ENCODE measurements at places on chromosomes 11 and 22.
A peak's percentile ranks its signal among the peaks of the same experiment; 100 is the strongest.

DNA sequence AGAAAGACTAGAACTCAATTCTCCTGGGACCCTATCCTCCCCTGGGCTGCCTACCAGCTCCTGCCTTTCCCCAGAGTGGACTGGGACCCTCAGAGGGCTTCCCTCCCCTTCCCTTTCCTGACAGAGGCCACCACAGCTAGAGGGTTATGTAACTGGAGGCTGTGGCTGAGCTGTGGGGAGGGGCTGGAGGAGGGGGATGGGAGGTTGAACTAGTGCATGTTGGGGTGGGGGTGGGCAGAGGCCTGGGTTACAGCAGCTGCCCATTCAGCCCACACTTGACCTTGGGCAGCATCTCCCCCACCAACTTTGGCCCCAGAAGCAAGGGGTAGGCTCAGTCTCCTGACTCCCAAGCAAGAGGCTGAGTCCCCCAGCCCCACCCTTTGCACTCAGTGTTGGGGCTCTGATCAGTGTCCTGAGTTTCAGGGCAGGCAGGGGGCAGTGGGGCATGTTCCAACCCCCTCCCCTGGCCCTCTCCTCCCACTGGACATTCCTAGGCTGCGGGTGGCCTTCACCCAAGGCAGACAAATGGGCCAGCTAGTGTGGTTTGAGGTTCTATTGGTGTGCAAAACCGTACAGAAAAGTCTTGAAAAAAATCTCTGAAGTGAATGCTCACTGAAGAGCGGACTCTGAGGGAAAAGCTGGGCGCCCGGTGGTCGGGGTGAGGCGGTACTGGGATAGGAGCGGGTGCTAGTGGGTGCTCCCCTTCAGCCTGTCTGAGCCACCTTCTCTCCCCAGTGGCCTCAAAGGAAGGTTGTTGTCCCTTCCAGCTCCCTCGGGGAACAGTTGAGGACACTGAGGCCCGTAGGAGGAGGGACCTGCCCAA lies 3.8 kb downstream of the KCNC1 start:
- DNase-seq: no peak

- DNase-seq: no peak
These were observed 35.9 kb upstream of the GRK2 start for GRCh38 chr11:67230406-67230805.

GRCh38 chr22:40443732-40444131 lies 73.3 kb downstream of the SGSM3 start:
- no peak for DNase-seq

DNA sequence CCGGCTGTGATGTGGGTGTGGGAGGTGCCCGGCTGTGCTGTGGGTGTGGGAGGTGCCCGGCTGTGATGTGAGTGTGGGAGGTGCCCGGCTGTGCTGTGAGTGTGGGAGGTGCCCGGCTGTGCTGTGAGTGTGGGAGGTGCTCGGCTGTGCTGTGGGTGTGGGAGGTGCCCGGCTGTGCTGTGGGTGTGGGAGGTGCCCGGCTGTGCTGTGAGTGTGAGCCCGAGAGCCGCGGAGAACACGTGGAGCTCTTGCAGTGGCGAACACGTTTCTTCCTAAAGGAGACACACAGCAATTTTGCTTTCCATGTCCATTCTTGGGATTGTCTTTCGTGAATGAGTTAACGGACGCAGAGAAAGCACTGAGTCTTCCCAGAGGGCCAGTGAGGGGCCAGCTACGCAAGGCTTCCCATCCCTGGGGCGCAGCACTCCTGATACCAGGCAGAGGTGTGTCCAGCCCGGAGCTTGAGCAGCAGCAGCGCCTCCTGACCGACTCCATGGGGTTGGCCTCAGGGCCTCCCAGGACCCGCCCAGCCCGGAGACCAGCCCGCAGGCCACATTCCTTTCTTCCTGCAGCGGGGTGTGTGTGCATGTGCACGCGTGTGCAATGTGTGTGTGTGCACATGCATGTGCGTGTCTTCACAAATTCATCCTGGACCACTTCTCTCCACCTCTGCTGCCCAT lies 245.0 kb upstream of the B3GAT1 start:
- no peak for DNase-seq

DNA sequence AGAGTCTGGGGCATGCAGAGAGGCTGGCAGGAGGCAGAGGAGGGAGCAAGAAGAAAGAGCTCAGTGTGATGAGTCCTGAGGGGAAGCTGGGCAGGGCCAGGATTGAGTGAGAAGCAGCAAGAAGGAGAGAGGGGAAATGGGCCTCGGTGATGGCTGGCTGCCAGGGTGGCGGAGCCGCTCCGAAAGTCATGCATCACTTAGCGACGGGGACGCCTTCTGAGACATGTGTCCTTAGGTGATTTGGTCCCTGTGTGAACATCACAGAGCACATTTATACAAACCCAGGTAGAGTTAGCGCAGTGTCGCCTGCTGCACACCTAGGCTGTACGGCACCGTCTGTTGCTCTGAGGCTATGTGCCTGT lies 15.1 kb downstream of the TBC1D22A start:
- no peak for DNase-seq

GRCh38 chr22:44536411-44536810 lies 38.4 kb upstream of the RTL6 start:
- no peak for DNase-seq

- no peak for DNase-seq
These were observed 197.0 kb downstream of the FAM181B start for GRCh38 chr11:82536706-82537105.

DNA sequence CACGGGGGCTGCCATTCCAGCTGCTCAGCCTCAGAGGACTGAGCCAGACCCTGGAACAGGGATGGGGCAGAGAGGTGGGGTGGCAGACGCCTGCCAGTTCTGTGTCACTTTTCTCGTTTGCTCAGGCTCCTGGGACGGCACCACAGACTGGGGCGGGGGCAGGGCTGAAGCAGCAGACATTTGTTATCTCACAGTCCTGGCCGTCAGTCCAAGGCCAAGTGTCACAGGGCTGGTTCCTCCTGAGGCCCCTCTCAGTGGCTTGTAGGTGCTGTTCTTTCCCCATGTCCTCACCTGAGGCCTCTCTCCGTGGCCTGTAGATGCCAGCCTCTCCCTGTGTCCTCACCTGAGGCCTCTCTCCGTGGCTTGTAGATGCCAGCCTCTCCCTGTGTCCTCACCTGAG lies 24.7 kb downstream of the TPCN2 start:
- DNase-seq: no peak

DNA sequence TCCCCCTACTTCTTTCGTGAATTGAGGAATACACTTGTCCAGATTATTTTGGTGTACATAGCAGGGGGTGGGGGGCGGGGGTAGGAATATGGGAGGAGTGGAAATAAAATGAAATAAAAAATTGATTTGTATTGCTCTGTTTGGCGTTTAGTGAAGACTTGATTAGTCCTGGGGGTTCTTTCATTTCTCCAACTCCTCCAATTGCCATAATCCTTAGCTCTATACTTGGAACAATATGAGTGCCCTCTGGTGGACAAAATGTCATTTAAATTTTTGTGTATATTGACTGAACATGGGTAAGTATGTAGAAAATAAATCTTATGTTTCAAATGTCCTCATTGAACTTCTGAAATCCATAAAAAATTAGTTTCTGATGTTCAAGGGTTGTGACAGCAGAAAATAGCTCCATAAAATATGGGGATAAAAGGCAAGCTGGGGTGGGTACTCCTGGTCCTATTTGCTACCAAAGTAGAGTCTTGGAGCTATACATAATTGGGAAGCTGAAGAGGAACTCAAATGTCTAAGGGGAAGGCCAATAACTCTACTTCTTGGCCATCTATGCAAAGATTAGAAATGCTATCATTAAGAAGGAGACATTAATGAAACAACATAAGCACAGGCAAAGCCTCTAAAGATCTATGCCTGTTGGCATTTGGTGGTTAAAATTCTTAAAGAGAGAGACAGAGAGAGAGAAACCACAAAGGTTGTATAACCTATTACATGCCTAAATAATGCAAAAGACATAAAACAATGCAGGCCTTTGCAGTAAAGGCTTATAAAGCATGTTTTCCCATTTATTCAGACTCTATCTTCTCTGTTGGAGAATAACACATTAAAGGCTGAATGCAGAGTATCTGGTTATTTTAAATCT lies 421.6 kb downstream of the METTL15 start:
- no peak for DNase-seq

DNA sequence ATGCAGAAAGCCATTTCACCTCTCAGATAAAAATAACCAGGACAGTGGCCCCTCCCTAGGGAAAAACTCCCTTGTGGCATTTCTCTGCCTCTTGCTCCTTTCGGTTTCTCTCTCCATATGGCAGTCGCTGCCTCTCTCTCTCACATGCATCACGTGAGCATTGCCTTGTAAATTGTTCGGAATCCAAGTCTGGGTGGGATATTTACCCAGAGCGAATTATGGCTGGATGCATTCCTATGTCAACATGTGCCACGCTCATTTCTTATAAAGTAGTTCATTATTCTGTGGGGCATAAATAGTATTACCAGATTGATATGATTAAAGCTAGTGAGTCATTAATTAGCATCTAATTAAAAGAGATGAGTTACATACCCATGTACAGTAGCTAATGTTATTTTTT lies 392.9 kb downstream of the INSC start:
- DNase-seq: peak; percentile 70

GRCh38 chr11:72625691-72626413 lies 48.4 kb downstream of the PDE2A start:
- no peak for DNase-seq

DNA sequence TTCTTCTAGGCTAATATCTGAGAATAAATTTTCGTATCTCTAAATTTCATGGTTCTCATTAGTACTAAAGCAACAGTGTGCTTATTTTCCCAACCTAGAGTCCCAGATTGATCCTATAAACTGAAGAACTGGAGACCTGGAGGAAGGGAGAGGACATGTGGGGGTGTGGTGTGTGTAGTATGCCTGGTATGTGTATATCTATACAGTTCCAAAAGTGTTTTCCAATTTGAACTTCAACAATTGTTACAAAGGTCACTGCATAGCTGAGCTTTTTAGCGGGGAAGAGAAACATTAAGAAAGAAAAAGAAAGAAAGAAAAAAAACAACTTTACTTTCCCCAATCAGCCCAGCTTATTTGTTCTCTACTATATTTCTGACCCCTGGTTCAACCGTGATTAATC lies 152.1 kb downstream of the SOX6 start:
- DNase-seq: no peak

- peak; percentile 67 for DNase-seq
These were observed 48.7 kb upstream of the ZBED5 start for GRCh38 chr11:10906521-10906920.

GRCh38 chr11:86117712-86118063 lies 48.8 kb upstream of the PICALM start:
- no peak for DNase-seq

GRCh38 chr11:82863209-82863608 lies 37.0 kb downstream of the PRCP start:
- no peak for DNase-seq

- no peak for DNase-seq
These were observed 64.6 kb upstream of the ADSL start for GRCh38 chr22:40281717-40282116.

DNA sequence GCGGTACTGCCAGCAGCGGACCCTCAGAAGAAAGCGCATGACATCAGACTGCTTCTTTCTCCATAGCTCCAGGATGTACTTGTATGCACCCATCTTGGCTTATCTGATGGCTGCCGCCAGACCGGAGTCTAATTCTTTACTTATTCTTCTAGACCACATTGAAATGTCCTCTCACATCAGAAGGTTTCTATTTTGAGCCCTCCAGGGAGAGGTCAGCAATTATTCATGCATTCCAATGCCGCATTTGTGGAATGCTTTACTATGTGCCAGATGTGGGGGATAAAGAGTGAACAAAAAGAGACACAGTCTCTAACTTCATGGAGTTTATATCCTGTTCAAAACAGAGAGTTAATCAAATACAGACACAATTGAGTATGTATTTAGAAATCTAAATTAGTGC lies 230.1 kb downstream of the MIAT start:
- no peak for DNase-seq

- no peak for DNase-seq
These were observed 1.1 kb downstream of the FAT3 start for GRCh38 chr11:92225568-92226330.

- no peak for DNase-seq
These were observed 90.0 kb downstream of the AMOTL1 start for GRCh38 chr11:94858012-94858705.

- no peak for DNase-seq
These were observed 6.9 kb downstream of the SMPD1 start for GRCh38 chr11:6397156-6397555.

- no peak for DNase-seq
These were observed 2.1 kb upstream of the VPREB1 start for GRCh38 chr22:22242488-22242887.

DNA sequence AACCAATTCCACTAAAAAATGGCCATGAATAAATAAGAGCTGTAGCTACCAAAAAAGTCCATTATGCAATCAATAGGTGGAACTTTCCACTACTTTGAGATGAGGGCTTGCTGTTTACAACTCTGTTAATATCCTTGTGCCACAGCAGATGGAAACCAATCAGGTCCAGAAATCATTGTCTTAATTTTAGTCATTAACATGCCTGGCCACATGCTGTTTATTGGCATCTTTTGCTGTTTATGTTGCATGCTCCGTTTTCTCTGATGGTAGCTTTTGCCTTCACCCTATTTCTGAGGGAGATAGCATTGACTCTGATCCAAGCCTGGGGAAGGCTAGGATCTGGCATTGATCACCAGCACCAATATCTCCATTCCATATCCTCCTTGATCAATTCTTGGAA lies 192.9 kb upstream of the SEZ6L start:
- DNase-seq: no peak

DNA sequence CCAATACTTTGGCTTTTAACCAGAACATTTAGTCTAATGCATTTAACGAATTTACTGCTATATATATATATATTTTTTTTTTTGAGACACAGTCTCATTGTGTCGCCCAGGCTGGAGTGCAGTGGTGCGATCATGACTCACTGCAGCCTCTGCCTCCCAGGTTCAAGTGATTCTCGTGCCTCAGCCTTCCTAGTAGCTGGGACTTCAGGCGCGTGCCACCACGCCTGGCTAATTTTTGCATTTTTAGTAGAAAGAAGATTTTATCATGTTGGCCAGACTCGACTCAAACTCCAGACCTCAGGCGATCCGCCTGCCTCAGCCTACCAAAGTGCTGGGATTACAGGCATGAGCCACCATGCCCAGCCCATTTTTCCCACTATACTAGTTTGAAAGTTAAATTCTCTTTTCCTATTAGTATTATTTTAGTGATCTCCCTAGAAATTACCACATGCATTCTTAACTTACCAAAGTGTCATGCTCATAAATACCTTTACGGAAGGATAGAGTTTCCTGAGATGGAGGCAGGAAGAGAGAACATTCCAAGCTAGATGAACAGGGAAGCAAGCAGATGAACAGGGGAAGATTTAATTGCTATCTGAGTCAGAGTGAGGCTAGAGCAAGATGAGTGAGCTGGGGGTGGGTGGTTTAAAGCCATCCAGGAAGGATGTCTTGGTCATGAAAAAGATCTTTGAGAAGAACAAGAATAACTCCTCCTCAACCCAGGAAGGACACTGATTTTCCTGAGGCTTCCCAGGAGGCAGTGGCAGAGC lies 4.4 kb upstream of the PGAP2 start:
- DNase-seq: no peak

GRCh38 chr22:28799606-28800307 lies 612 bp downstream of the XBP1 start:
- DNase-seq: no peak

- no peak for DNase-seq
These were observed 30.1 kb upstream of the TMEM45B start for GRCh38 chr11:129785383-129786111.

- no peak for DNase-seq
These were observed 1.0 kb upstream of the ATG2A start for GRCh38 chr11:64918017-64918416.
